ENCODE measurements at places on chromosomes 2 and 18.

- DNase-seq = peak; percentile 14
Measured at GRCh38 chr2:198309673-198310280, 505.4 kb downstream of the PLCL1 start.

DNA sequence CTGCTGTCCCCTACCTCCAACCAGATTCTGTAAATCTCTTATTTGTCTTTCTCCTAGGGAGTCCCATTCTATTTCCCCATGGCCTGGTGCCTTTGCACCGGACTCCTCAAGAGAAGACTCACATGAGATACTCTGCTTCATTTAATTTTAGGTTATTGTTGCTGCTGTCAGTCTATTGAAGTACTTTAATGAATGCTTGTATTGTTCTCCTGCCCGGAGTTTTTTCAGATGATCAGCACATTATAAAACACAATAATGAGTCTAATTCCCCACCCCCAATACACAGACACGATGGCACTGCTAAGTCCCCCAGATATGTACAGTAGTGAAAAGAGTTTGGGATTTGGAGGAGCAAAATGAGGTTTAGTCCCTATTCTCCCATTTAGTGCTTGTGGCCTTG is 58.9 kb downstream of the HAUS1 start:
- no peak for DNase-seq

DNA sequence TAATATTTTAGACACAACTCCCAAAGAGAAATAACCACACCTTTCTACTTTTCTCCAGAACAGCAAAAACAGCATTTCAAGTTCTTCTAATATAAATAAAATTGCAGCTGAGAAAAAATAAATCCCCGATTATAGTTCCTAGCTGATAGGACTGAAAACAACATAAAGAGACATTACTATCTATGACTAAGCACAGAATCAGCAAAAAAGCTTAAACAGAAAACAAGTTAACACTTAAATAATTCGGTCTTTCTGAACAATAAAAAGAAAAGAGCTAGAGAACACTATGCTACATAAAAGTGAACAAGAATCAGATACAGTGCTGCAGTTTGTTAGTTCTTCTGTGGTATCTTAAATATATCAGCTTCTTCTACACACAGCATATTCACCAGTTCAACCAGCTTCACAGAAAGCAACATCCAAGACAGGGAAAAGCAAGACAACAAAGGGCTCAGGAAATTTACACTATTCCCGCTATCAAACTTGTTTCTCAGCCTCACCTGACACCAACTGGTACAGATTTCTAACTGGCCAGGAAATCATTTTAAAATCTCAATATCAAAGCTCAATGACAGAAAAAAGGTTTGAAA is 28.6 kb downstream of the FEZ2 start:
- DNase-seq = no peak

DNA sequence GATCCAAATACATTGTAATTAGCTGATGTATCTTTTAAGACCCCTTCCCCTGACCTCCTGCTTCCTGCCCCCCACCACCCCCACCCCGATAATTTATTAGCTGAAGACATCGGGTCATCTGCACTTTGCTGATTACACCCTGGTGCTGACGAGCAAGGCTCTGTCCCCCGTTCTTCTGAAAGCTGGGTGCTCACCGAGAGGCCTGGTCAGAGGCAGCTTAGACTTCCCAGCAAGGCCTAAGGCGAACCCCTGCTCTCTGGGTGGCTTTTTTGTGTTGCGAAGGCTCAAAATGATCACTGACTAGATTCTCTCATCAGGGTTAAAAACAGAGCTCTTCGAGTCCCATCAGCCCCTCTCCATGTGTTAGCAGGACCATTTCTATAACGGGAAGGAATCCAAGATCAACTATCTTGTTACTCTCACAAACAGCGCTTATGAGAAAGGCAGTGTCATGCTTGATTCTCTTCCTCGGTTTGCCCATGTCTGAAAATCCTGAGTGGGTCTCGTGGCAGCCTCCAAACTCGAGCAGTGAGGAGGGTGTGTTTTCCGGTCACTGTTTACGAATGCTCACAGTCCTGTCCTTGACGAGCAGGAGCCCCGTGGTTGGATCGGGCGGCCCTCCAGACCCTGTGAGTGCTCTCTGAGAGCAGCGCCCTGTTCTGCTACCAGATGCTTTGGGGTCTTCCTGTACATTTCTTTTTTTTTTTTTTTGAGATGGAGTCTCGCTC is 201.6 kb downstream of the HDAC4 start:
- DNase-seq = no peak

DNA sequence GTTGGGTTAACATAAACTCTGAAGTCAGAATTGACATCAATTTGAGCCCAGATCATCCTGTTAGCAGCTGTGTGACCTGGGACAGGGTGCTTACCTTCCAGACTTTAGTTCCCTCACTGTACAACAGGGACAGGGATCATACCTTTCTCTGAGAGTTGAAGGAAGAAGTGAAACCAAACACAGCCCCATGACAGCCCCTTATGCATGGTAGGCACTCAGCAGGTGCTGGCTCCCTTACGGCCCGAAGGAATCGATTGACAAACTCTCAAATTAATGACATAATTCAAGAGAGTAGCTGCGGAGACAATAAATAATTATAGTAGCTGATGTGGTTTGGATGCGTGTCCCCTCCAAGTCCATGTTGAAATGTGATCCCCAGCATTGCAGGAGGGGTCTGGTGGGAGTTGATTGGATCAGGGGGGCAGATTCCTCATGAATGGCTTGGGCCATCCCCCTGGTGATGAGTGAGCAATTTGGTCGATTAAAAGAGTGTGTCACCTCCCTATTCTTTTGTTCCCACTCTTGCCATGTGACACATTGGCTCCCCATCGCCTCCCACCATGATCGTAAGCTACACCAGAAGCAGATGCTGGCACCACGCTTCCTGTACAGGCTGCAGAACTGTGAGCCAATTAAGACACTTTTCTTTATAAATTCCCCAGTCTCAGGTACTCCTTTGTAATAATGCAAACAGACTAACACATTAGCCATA is 72.4 kb downstream of the ODC1 start:
- DNase-seq = no peak

DNA sequence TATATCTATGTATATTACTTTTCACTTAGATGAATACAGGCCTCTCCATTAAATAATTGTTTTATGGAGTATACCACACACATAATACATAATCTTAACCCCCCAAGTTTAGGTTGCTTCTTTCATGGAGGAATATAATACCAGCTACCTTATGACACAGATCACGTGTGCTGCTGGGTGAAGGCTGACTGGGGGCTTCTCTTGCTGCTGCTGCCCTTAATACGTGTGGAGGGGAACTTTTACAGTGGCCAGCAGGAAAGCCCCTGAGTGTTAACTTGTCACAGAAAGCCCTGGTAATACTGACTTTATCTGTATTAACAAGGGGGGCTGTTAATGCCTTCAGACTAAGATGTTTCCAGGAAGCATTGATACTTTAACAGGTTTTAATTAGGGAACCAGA is 63.1 kb downstream of the LAMA3 start:
- no peak for DNase-seq

DNA sequence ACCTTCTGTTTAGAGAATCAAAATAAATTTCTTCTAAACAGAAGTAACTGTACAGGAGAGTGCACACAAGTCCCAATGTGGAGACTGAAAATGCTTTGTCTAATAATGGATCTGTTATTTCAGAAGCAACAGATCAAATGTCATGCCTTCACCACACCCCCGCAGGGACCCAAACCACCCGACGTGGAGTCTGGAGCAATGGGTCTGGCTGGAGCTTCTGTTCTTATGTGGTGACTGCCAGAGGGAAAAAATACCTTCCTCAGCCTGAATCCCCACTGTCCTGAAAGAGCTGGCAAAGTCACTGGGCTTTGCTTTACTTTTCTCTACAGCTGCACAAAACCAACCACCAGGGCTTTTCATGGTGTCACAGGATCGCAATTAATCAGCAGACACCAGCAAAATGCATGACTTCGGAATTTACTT is 119.0 kb upstream of the ZFP36L2 start:
- no peak for DNase-seq

Measured in NK-92 treated with Interleukin-12 subunit alpha and Interleukin-12 subunit beta, amount 100 ng/mL, for 24 hours (cell line).